HepG2 (cell line): ENCODE measurements at places on chromosomes 11 and 22. TPM values are rescaled to one million over a fixed set of nuclear protein-coding genes. Genes with fewer than 3 reads are reported as not detected.

The DENND6B gene
- 0.84 and 0.95 TPM in 2 replicates for total RNA-seq

The FGF3 gene
- total RNA-seq = not detected in 2 replicates

The UBQLNL gene
- total RNA-seq = not detected in 2 replicates

The TRPM5 gene
- total RNA-seq = not detected in 2 replicates

The SNRPD3 gene
- 209 and 287 TPM in 2 replicates for total RNA-seq

The IGF2 gene
- 79.1 and 138 TPM in 2 replicates for total RNA-seq

The LMNTD2 gene
- total RNA-seq = 0.25 and 1.1 TPM in 2 replicates

The TBX1 gene
- total RNA-seq = not detected in 2 replicates

The C11orf87 gene
- not detected in 2 replicates for total RNA-seq

The NXPE1 gene
- total RNA-seq = not detected in 2 replicates

The SPON1 gene
- total RNA-seq = not detected in 2 replicates

The UCP3 gene
- 0.22 TPM in 1 of 2 replicates, not detected in the other for total RNA-seq

The EHF gene
- 0.24 and 0.46 TPM in 2 replicates for total RNA-seq

The UPK2 gene
- not detected in 2 replicates for total RNA-seq

The PRG3 gene
- total RNA-seq = not detected in 2 replicates

The SF1 gene
- 42.5 and 70.4 TPM in 2 replicates for total RNA-seq

The TRIM51G gene
- not detected in 2 replicates for total RNA-seq

The IL18 gene
- total RNA-seq = 0.89 and 1.4 TPM in 2 replicates

The SHISAL1 gene
- not detected in 2 replicates for total RNA-seq

The BAIAP2L2 gene
- total RNA-seq = 3.0 and 4.4 TPM in 2 replicates

The PLAAT3 gene
- total RNA-seq = 9.3 and 10.2 TPM in 2 replicates

The CTSW gene
- total RNA-seq = not detected in 2 replicates

The A4GALT gene
- total RNA-seq = 0.09 TPM in 1 of 2 replicates, not detected in the other

The APLP2 gene
- total RNA-seq = 154 and 315 TPM in 2 replicates

The CD3D gene
- 0.25 and 0.66 TPM in 2 replicates for total RNA-seq

The FGF4 gene
- total RNA-seq = not detected in 2 replicates

The FZD4 gene
- total RNA-seq = 34.7 and 46.5 TPM in 2 replicates

The CLDN5 gene
- total RNA-seq = not detected in 2 replicates

The PIK3C2A gene
- total RNA-seq = 49.9 and 117 TPM in 2 replicates

The CAVIN3 gene
- not detected in 2 replicates for total RNA-seq

The TMEM132A gene
- 8.4 and 32.9 TPM in 2 replicates for total RNA-seq

The TCF20 gene
- 23.7 and 25.7 TPM in 2 replicates for total RNA-seq

The KREMEN1 gene
- 10.2 and 13.8 TPM in 2 replicates for total RNA-seq

The BEST1 gene
- 0.09 TPM in 1 of 2 replicates, not detected in the other for total RNA-seq

The LINC01488 gene
- 0.14 and 0.58 TPM in 2 replicates for total RNA-seq

The TRIM6 gene
- total RNA-seq = not detected in 2 replicates

The OR51I1 gene
- not detected in 2 replicates for total RNA-seq

The TH gene
- total RNA-seq = not detected in 2 replicates

The POU2AF2 gene
- not detected in 2 replicates for total RNA-seq

The PTPRJ gene
- 0.95 and 1.0 TPM in 2 replicates for total RNA-seq

The MFRP gene
- not detected in 2 replicates for total RNA-seq

The IRAG1 gene
- total RNA-seq = 0.13 TPM in 2 replicates

The RAB39A gene
- not detected in 2 replicates for total RNA-seq

The TP53I11 gene
- total RNA-seq = not detected in 2 replicates

The CDC42BPG gene
- total RNA-seq = 0.77 and 1.4 TPM in 2 replicates

The CSTF3 gene
- 43.6 and 53.0 TPM in 2 replicates for total RNA-seq

The MIAT gene
- 0.04 TPM in 1 of 2 replicates, not detected in the other for total RNA-seq

The C11orf86 gene
- 0.11 and 0.17 TPM in 2 replicates for total RNA-seq

The CRYBB3 gene
- total RNA-seq = 0.18 TPM in 1 of 2 replicates, not detected in the other

The CD6 gene
- not detected in 2 replicates for total RNA-seq

The MS4A14 gene
- total RNA-seq = not detected in 2 replicates
